ENCODE measurements at places on chromosomes 6 and 20. TPM values are rescaled to one million over a fixed set of nuclear protein-coding genes. Genes with fewer than 3 reads are reported as not detected.

The BYSL gene
- total RNA-seq = 9.0 TPM

DNA sequence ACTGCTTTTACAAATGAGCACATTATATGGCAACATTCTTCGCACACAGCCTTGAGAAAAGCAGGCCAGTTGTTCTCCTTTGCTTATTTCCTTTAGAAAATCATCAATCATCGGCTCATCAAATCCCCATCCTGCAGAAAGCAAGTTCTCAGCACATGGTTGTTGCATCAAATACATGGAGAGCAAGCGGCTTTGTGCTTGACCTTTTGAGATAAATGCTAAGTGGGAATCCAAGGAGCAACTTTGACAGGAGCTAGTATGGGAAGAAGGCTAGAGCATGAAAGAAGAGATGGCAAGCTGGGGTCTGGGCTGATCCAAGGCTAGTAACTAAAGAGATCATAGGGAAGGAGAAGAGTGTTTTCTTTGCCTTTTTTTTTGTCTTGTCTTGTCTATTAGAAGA, 43.2 kb upstream of the ADTRP start:
- no peak for DNase-seq

The STMND1 gene
- not detected for total RNA-seq

DNA sequence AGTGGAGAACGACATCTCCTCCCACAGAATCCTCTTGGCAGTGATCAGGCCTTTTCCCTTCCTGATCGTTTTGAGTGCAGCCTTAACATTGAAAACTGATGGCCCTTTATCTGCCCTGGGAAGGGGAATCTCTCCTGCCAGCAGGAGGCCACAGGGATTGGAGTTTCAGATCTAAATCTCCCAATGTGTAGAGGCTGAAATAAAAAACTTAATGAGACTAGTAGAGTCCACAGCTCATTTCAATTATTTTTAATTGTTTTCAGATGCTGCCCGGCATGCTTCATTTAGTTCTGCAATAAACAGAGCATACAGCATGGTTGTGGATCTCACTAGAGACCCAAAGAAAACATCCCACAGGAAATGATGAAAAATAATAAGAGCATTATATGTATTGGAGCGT, 662.2 kb upstream of the HS3ST5 start:
- DNase-seq = no peak

The CST2 gene
- not detected for total RNA-seq

- DNase-seq = no peak
These were observed 10.4 kb downstream of the OR2B2 start for GRCh38 chr6:27901801-27902200.

DNA sequence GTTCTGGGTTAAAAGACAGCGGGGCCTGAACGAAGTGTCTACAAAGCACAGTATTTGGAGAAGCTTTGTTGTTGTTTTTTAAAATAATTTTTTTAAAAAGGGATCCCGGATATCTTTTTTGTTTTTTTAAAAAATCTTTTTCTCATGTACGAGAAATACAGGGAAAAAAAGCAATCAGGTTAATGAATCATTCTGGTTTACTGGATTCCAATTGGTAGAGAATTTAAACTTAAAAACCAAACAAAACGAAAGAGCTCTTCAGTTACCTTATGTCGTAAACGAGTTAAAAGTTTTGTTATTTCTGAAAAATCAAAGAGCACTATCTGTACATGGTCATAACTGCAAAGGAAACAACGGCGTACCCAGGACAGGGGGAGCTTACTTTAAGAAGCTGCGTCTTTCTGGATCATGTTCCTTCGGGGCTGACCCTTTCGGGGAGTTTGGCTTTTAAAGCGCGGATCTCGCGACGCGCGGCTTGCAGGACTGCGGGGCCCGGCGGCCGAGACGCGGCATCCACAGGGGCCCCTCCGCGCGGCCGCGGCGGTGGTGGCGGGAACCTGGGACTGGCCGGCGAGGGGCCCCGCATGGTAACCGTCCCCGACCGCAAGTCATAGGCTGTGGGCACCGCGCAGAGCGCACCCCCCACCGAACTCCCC, 927 bp downstream of the IL20RA start:
- DNase-seq = peak; percentile 61

The DACT2 gene
- total RNA-seq = 1.6 TPM

- no peak for DNase-seq
These were observed 138.8 kb downstream of the HFE start for GRCh38 chr6:26225848-26226578.

The SALL4 gene
- 0.03 TPM for total RNA-seq

DNA sequence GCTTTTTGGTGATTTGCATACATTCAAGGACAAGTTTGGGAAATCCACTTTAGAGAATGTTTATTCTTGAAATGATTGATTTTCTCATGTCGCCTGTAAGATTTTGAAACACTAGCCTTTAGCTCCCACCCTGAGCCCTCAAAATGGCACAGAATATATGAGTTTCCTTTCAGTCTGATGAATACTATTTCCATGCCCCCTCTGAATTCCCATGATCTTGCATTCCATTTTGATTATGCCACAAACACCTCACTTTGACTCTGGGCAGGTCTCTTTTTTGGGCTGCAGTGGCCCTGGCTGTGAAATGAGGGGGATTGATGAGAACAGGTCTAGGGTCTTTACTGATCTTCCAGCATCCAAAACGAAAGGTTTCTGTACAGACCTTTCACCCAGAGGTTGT, 50.4 kb downstream of the SULF2 start:
- no peak for DNase-seq
